ENCODE measurements at places on chromosomes 4 and X.
A peak's percentile ranks its signal among the peaks of the same experiment; 100 is the strongest.

- no peak for DNase-seq
Observed at GRCh38 chr4:85548841-85549240, 73.9 kb downstream of the ARHGAP24 start.

- peak; percentile 14 for DNase-seq
Observed at GRCh38 chr4:102169345-102169744, 175.9 kb downstream of the SLC39A8 start.

DNA sequence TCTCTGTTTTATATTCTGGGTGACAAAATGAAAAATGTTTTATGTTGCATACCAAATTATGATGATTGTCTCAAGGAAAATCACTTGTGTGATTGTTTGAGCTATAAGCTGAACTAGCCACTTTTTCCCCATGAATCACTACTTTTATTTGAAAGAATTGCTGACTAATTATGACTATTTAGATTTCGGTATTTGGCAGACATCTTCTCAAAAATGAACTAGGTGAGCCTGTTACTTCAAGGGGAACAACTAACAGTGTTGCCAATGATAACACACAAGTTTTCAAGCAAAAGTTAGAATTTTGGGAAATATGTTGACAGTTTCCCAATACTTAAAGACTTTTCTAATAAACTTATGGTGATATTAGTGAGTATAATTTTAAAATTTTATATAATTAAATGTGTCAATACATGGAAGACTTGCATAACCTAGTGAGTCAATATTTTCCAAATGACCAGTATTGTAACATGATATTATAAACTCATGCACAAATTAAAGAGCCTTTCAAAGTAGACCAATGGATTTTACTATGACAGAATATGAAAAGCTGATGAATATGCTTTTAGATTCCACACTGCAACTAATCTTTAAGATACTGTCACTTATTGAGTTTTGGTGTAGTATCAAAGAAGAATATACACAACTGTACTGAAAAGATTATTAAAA is 187.7 kb upstream of the GATB start:
- DNase-seq: no peak

- DNase-seq: no peak
Observed at GRCh38 chrX:69131886-69132285, 33.4 kb downstream of the PJA1 start.

- no peak for DNase-seq
Observed at GRCh38 chr4:85842540-85842939, 367.6 kb downstream of the ARHGAP24 start.

DNA sequence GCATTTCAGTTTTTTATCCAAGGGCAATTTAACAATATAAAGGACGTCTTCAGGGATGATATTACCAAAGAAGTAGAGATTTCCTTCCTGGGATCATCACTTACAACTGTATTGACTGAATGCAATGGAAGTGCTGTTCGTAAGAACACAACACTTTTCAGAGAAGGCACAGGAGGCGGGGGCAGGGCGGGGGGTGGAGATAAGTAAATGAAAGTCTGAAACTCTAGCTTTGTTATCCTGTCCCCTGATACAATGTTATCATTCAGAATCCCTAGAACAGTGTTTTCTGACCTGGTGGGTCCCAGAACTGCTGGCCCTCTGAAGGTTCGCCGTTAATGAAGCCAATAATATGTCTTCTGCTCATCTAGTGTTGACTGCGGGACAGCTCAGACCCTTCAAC is 124.6 kb downstream of the NSUN7 start:
- no peak for DNase-seq

DNA sequence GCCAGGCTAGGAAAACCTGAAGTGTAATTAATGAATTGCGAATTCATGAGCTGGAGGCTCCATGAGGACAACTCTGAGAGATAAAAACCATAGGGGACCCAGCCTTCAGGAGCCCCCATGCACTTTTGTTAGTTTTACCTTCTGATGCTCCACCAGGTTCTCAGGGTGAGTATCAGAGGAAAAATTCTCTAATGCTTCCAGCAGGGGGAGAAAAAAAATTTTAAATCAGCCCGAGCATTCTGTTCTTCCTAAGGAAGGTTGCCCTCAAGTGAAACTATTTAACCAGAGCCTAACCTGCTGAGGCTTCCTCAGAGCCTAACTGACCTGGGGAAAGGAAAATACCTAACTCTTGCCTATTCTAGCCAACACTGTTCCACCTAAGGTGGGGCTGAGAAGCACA is 552.6 kb downstream of the PPARGC1A start:
- DNase-seq: peak; percentile 39

DNA sequence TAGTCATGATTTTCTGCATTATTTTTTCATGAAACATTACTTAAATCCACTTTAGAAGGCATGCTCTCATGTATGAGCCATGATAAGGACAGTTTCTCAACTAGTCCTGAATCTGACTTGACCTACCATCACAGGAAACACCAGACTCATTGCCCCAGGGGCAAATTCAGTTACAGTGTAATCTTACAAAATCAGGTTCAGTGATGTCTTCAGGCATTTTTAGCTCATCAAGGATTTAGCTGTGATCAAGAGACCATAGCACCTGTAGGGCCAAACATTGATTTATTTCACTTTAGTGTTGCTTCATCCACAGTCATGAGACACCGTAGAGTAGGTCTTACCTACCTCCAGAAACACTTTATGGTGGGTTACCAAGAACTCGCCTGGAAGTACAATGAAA is 3.1 kb upstream of the TASL start:
- no peak for DNase-seq

- no peak for DNase-seq
Observed at GRCh38 chr4:110632506-110633357, 9.9 kb upstream of the PITX2 start.

DNA sequence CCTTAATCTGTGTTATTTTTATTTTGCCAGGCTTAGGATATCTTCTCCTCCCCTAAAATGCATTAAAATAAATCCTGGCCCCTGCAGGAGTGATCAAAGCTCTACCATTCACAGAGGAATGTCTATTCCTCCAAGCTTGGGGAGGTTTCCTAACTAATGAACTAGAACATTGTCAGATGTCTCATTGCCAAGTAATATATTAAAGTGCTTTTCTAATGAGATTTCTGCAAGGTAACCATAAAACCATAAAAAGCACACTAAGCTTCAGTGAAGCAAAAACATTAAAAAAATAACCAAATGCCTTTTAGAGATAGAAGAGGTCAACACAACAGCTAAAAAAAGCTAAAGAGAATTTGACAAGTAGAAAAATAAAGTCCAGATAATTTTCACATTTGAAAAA is 34.8 kb downstream of the IGFBP7 start:
- DNase-seq: no peak

DNA sequence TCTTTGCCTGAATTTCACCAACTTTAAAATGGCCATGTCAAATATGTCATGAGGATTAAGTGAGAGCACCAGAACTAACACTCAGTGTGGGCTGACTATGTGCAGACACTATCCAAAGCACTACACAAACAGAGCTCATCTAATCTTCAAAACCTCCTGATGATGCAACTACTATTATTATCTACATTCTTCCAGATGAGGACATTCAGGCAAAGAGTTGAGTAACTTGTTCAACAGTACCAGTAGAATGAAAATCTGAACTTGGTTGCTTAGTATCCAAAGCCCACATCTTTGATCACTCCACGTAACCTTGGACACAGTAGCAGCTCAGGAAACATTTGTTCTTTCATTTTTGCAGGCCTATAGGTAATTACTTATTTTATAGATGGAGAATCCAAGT is 90.1 kb downstream of the ATP8A1 start:
- DNase-seq: no peak

GRCh38 chrX:136048446-136048845 is 63.2 kb downstream of the SLC9A6 start:
- DNase-seq: no peak

All from SK-MEL-5 (cell line).